SW 1271 (cell line): ENCODE measurements at places on chromosomes 13 and 19.

- no peak for DNase-seq
Measured at GRCh38 chr19:6101291-6101825, 8.9 kb downstream of the RFX2 start.

- no peak for DNase-seq
Measured at GRCh38 chr13:101398920-101399319, 17.4 kb downstream of the NALCN start.

GRCh38 chr13:96850538-96851145 lies 143.6 kb downstream of the OXGR1 start:
- DNase-seq: no peak

- DNase-seq: no peak
Measured at GRCh38 chr13:25080773-25081172, 15.2 kb upstream of the PABPC3 start.

DNA sequence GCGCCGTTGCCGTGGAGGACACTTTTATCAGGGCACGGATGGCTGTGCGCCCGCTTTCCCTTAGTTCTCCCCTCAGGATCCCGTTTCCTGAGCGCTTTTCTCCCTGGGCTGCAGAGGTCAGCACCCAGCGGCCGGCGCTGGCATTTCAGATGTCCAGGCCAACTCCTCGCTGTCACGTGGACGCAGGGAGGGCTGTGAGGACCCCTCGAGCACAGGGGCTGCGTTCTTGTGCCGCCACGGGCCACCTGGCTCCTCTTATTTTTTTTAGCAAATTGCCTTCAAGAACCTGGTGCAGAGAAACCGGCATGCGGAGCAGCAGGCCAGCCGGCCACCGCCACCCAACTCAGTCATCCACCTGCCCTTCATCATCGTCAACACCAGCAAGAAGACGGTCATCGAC lies 22.3 kb downstream of the ATP4B start:
- no peak for DNase-seq

DNA sequence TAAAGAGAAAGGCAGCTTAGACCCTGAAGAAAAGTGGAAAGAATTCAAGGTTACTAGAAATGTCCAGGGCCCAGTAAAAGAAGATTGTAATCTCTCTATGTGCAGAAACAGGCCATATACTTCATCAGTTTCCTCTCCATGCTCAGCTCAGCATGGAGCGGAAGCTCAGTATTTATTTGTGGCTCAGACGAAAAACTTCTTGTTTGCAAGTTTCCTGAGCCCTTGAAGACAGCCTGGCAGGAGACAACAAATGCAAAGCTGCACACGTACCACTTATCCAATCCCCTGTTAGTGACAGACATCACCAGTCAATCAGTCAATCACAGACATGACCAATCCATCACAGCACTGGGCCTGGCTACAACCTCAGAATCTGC lies 8.1 kb upstream of the KLF2 start:
- no peak for DNase-seq

GRCh38 chr13:107457686-107458085 lies 757.6 kb downstream of the LIG4 start:
- DNase-seq: no peak
